ENCODE measurements at places on chromosomes 12 and 14. TPM values are rescaled to one million over a fixed set of nuclear protein-coding genes. Genes with fewer than 3 reads are reported as not detected.

Gene SLC25A21
- total RNA-seq, result 0.89 TPM

Gene SYNDIG1L
- total RNA-seq, result not detected

Gene PLEK2
- 8.9 TPM for total RNA-seq

Gene PLCZ1
- not detected for total RNA-seq

Gene CEP170B
- 14.3 TPM for total RNA-seq

Gene AQP2
- not detected for total RNA-seq

Gene ATN1
- total RNA-seq, result 26.3 TPM

Gene ERP29
- 66.8 TPM for total RNA-seq

Gene KRT7
- 2.1 TPM for total RNA-seq

Gene GLIPR1L1
- total RNA-seq, result not detected

Gene RESF1
- total RNA-seq, result 14.8 TPM

Gene OTOGL
- total RNA-seq, result under 0.01 TPM

Gene MIP
- total RNA-seq, result not detected

Gene TAS2R30
- 8.9 TPM for total RNA-seq

Gene AMHR2
- total RNA-seq, result not detected
